CD4-positive, alpha-beta T cell treated with Interleukin-10 for 1 hour (primary cell): ENCODE measurements at places on chromosomes 7 and 10.

- no peak for DNase-seq
Observed at GRCh38 chr7:139078911-139079310, 30.6 kb downstream of the ZC3HAV1 start.

DNA sequence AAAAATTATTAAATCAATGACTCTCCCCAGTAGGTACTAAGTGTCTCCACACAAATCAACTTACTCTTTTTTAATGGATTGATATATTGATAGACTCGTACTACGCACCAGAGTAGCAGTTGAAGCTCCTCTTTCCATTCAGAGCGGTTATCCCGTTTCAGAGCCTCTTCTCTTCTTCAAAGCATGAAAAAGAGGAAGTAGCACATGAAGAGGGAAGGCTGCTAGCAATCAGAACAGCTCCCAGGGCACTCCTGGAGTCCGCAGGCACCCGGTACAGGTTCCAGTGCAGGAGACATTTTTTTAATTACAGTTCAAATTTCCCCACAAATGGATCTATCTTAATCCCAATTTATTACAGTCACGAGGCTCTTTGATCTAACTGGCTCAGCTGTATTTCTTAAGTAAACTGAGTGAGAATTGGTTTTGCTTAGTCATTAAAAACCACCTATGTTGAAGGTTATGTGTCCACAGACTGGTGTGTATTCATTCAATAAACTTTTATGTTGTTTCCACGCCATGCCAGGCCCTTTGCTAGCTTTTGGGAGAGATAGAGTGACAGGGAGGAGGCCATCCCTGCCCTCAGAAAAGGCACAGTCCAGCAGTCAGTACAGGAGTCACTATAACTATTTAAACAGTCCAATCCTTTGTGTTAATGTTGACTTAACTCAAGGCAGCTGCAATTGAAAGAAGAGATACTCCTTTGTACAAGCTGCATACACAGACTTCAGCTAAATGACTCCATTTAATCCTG lies 32.1 kb upstream of the CALN1 start:
- no peak for DNase-seq

GRCh38 chr7:139532636-139533155 lies 9.2 kb downstream of the CLEC2L start:
- DNase-seq, result no peak

GRCh38 chr10:122859527-122859926 lies 13.9 kb upstream of the CUZD1 start:
- DNase-seq, result no peak

DNA sequence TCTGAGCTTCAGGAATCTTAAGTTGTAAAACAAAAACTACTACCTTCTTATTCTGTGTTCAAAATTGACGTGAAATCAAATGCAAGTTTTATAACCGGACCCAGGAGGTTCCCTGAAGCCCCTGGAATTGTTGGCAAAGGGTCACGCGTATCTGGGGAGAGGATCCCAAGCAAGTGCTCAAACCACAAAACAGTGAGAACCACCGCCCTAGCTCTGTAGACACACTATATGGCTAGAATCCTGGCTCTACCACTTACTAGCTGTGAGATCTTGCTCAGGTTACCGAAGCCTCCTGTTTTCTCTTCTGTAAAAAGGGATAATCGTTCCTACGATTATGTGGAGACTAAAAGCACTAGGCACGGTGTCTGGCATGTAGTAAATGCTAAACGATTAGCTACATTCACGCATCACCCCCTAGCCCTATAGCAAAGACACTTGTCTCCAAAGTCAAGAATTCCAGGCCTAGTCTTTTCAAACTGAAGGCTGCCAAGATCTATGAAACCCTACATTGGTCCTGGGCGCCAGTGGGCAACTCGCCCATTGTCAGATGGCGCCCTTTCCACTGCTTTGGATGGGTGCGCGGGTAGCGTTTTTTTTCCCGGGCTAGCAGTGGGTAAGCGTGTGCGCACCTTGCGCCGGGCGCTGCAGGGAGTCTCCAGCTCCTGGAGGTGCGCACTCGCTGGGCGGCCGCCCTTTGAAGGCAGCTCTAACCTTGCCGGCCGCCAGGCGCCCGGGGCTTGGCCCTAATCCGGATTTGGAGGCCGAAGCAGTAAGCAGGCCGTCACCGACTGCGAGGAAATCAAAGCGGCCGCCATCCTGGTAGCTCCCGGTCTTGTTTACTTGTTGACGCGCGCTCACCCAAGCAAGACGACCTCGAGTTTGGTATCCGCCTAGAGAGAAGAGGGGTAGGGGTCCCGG lies 11.6 kb upstream of the NKX2-3 start:
- no peak for DNase-seq

GRCh38 chr10:110443239-110444003 lies 54.3 kb upstream of the DUSP5 start:
- no peak for DNase-seq

DNA sequence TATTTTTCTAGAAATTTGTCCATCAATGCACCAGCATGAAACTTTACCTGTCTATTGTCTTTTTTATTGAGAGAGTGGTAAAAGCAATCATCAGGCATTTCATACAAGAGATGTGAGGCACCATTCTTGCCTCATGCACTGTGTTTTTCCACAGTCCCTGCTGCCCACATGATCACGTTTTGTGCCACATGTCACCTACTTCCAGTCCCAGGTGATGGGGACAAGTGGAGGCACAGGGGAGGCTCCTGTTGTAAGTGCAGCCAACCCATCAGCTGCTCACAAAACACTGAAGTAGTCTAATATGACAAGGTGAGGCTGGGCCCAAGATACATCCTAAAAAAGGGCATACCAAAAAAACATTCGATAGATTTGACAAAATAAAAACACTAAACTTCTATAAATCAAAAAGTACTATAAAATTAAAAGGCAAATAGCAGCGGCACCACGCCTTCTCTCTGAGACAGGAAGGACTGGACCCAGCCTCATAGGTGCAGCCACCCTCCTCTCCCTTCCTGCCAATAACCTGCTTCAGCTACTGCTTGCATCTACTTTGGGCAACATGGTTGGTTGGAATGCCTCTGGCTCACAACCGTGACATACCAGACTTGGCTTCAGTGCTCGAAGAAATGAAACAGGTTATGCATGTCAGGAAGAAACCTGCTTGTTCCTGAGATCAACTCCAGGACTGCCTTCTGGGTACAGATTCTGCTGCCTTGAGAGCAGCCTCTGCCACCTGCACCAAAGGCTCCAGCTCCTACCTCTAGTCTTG lies 2.3 kb downstream of the ZC3HAV1L start:
- DNase-seq, result no peak

DNA sequence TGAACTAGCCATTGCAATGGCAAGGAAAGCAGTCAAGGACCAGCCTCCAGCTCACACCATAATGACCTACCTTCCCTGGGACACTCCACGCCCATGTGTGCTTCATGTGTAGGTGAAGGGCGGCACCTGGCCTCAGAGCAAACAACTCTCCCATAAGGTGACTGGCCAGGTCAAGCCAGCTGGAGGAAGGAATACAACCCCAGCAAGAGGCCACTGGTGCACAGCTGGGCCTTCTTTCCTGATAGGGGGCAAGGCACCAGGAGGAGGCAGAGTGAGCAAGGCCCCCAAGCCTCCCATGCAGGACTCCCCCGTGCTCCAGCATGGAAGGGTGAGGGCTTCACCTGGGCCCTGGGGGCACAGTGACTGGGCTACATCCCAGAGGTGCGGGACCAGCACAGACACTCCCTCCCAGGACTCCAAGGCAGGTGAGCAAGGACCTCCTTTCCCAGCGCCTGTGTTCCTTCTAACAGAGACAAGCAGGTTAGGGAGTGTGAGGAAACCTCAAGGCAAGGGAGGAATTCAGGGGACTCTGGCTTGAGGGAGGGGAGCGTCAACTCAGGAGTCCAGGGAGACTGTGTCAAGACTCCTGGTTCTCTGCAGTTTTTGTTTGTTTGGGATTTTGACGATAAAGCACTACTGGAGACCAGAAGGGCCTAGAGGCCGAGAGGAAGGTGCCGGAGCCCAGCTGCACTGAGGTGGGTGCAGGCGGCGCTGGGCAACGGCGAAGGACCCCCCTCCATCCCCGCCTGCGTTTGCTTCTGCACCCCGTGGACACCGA lies 1.7 kb downstream of the PTPRN2 start:
- no peak for DNase-seq

DNA sequence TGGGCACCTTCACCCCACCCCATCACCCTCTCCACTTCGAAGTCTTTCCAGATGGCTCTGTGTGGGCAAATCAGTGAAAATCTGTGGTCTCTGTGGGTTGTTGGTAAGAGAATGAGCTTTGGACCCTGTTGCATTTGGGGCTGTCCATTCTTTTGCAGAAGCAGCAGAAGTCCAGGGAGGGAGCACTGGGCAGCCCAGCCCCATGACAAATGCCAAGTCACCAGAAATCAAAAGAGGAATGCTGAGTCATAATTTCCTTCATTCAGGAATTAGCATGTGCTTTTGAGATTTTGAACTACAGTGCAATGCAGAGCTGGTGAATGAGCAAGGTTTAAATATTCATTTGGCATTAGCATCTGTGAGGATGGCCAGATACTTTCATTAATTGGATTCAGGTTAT lies 556.2 kb downstream of the LRMDA start:
- no peak for DNase-seq

DNA sequence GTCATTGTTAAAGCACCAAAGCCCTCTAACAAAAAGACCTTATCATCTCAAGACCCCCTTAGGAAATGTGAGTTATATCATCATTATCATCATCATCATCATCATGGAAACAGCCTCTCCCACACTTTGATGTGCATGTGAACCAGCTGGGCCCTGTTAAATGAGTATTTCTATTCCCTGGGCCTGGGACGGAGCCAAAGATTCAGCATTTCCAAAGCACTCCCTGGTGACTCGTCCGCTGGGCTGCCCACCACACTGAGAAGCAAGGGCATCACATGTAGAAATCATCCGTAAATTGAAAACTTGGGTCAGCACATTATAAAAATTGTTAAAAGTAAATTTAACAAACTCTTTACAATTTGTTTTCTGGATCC lies 88.6 kb downstream of the PTPRN2 start:
- DNase-seq, result no peak

GRCh38 chr7:31096877-31097258 lies 44.8 kb downstream of the ADCYAP1R1 start:
- no peak for DNase-seq

GRCh38 chr10:70592186-70592735 lies 10.3 kb downstream of the PRF1 start:
- no peak for DNase-seq

DNA sequence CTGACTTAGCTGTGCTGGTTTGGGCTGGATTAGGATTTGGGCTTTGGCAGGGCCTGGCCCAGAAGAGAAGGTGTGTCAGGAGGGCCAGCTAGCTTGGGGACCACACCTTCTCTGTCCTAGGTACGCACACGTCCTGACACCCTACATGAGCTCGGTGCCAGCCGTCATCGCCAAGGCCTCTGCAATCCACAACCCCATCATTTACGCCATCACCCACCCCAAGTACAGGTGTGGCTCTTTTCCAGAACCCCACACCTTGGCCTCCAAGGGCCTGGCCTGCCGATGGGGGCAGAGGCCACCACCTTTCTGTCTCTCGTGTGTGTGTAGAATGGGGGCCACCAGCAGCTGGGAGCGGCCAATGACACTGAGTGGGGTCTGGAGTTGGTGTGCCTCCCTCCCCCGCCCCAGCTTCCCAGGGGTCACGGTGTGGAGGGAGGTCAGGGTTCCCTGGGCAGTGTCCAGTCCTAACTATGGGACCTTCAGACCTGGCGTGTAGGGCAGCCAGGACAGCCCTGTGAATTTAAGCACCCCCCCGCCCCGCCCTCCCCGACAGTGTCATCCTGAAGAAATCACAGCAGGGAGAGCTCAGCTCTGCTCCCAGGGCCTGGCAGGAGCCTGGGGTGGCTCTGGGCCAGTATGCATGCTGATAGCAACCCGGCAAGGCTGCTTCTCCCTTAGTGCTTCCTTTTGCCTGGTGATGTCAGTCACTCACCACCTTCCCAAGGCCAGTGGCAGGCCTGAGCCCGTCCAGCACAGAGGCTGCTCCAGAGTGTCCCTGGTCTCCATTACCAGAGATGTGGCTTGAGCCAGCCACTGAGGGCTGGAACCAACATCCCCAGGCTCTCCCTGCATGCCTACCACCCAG lies 6.9 kb upstream of the LDB3 start:
- DNase-seq, result no peak

DNA sequence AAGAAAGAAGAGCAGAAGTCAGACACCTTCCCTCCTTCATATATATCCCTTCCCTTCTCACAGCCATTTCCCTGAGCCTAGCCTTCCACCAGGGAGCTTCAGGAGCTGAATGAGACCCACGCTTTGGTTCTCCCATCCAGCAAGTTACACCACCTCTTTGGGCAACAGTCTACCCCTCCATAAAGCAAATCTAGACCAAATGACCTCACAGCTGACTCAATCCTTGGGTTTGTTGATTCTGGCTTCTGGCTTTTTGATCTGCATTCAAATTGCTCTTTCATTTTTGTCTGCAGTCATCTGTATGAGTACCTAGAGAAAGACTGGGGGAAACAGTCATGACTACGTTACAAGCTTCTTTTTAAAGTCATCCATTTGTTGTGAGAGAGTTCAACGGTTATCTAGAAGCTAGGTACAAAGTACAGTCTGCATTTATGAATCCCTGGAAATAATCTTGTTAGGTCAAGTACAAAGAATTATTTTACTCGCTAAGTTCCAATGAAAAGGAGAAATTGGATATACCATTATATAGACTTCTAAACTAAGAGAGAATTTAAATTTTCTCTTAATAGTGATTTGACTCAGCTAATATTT lies 86.3 kb downstream of the RAB11FIP2 start:
- DNase-seq, result no peak

DNA sequence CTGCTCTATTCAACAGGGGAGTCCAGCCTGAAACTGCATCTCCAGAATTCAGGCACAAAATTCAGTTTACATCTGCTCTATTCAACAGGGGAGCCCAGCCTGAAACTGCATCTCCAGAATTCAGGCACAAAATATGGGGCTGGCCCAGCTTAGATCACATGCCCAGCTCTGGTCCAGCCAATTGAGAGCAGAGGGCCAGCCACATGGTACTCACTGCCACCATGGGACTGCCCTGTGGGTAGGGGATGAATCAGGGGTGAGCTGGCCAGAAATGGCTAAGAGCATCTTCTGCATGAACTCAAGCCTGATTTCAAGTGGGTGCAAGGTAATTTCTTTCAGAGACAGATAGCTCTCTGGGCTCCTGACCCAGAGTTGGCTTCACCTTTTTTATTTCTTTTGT lies 156.6 kb upstream of the LYZL2 start:
- DNase-seq, result no peak

GRCh38 chr7:1696671-1697498 lies 26.8 kb downstream of the ELFN1 start:
- no peak for DNase-seq

DNA sequence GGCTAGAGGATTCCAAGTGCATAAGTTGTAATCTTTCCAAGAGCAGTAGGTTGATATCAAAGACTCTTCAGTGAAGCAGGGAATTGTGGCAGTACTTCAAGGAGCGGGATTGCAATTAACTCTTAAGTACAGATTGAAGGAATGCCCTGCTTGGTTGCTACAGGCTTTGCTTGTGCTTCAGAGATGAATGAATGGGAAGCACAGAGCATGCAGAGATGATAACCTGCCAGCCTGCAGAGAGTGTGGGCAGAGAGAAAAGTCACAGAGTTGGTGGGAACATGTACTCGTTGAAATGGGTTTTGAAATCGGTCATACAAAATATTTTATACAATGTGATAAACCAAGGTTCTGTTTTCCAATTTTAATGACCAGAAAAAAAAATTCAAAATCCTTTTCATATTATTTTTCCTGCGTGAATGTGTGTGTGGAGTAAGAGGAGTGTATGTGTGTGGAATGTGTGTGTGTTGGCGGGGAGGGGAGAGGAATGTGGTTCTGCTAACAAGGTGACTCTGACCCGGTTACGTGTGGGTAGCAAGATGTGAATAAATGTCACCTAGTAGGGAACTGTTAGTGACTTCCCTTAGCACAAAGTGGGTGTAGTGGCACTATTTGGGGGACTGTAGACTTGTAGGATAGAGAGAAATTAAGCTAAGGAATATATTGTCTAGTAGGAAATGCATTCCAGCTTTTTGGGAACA lies 697.8 kb downstream of the GATA3 start:
- DNase-seq, result no peak
